ENCODE measurements at places on chromosomes 11 and 22.

- no peak for DNase-seq
Measured at GRCh38 chr11:115129473-115130289, 374.5 kb downstream of the CADM1 start.

DNA sequence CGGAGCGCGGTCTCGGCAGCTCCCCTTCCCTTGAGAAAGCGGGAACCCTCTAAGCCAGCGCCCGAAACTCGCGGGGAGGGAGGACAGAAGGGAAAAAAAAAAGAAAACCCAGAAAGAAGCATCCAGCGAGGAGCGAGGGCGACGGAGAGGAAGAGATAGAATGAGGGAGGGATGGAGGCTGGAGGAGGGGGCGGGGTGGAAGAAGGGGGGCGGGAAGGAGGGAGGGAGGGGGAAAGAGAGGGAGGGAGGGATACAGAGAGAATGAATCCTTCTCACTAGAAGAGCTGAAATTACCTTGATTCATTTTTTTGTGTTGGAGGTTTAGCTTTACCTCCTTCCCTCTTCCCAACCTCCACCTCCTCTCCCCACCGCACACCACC lies 19.3 kb upstream of the BDNF start:
- DNase-seq: no peak

DNA sequence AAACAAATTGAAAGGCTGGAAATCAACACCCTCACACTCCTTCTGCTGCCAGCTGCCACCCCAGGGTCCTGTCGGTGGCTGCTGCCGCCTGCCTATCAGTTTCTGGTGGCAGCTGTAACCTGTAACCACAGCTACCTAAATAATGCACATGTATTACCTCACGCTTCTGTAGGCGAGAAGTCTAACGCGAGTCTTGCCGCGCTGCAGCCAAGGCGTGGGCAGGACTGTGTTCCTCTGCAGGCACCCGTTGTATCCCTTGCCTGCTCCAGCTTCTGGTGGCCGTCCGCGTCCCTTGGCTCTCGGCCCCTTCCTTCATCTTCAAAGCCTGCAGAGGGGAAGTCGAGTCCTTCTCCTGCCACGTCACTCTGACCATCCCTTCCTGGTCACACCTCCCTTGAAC lies 44.1 kb upstream of the GCAT start:
- no peak for DNase-seq

DNA sequence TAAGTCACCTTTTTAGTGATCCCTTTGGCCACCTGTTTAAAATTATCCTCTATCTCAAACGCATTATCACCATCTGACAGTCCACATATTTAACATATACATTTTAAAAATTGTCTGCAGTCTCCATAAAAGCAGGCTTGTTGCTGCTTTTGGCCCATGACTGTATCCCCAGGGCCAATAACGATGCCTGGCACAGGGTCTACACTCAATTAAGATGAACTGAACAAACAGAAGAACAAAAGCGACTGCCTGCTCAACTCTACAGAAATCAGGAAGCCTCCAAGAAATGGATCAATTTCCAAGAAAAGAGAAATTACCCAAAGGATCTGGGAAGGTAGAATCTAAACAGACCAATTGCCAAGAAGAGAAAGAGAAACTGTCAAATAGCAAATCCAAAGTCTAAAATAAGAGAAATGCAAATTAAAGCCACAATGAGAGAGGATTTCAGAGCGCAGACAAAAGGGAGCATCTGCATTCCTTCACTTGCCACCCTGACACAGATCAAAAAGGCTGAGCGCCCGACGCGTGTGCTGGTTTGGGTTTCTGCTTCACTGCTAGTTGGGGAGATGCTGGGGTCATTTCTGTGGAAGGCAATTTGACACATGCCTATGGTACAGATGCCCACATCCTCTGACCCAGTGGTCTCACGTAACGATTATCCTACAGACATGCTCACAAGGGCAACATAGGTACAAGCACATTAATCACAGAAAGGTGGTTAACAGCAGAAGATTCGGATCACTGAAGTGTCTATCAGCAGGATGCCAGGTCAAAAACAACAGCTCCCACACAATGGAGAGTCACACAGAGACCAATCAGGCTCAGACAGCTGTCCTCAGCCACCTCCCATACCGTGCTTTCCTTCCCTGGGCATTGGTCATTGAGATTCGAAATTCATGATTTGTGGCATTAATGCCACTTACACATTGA lies 55.9 kb downstream of the SHISAL1 start:
- DNase-seq: no peak

DNA sequence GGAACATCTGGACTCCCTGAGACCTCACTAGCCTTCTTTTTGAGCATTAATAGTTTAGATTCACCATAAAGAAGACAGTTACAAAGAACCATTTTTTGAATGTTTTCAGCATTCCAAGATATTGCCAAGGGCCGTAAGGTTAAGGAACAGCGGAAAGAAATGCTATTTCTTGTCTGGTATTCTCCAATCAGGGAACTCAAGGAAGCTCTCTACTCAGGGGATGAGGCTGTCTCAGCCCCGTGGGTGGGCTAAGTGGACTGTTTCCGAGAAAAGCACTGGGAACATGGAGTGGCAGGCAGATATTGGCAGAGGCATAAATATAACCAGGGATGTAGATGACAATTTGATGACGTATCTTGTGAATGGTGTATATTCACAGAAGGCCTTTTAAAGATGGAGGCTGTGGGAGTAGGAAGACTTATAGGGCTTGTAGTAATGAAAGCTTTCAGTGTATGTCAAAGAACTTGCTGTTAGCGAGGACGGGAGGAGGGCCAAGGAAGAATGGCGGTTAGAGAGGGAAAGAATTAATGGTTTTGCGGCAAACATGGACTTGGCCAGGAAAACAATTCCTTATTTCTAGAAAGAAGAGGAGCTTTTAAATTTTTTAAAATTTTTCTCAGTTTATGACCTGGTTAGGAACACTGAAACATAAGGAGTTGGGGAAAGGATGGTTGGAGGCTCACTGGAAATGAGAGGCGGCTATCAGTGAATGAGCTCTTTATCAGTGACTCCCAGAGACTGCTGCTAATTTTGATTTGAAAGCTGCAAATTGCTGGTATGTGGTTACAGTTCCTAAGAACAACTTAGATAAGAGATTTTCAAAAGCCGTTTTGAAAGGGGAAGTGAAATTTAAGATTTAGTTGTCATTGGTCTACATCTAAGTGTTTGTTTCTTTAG lies 64.6 kb downstream of the ST3GAL4 start:
- peak; percentile 98 for DNase-seq

- peak; percentile 94 for DNase-seq
Measured at GRCh38 chr22:25564320-25564978, at the start of gene GRK3. TSS of gene GRK3 (plus strand) at chr22:25564675. CDS start at chr22:25565041, 366 bp downstream.

Measured in hematopoietic multipotent progenitor cell treated with erythropoietin and hydrocortisone succinate and interleukin-3 and kit ligand, for 4 days (in vitro differentiated cells).